ENCODE measurements at places on chromosomes 13 and 19.

DNA sequence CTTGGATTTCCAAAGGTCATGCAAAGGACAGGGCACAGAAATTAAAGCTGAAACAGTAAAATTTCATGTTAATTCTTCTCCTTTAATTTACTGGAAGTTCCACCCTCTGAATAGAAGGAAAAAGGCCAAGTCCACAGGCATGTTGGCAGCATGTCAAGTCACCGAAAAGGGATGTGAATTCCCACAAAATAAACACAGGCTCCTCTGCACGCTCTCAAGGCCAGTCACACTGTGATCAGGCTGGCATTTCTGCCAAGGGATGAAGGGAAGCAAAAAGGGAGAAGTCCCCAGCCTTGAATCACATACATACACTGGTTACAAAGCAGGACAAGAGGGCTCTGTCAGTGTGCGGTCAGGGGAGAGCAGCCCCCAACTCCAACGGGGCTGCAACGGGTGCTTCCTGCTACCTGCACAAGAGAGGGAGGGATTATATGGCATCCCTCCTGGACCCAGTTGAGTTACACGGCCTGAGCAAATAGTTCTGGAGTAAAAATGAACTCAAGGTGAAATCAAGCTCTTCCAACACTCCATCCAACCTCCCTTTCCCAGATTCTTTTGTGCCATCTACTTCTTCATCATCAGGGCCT is 6.9 kb downstream of the DCLK1 start:
- no peak for DNase-seq

GRCh38 chr19:8585894-8586750 is 8.9 kb upstream of the MYO1F start:
- peak; percentile 63 for DNase-seq

DNA sequence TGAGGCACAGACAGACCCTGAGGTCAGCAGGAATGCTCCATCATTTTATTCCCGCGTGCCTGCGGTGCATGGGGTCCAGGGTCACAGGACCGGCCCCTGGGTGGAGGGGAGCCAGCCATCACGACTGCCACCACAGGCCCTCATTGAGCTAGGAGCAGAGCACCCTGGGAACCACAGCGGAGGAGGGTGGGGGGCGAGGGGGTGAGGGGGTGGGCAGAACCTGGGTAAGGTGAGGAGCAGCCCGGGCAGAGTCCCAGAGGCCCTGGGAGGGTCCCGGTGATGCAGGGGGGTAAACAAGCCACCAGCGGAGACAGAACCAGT is 1.2 kb upstream of the MADCAM1 start:
- DNase-seq = no peak

DNA sequence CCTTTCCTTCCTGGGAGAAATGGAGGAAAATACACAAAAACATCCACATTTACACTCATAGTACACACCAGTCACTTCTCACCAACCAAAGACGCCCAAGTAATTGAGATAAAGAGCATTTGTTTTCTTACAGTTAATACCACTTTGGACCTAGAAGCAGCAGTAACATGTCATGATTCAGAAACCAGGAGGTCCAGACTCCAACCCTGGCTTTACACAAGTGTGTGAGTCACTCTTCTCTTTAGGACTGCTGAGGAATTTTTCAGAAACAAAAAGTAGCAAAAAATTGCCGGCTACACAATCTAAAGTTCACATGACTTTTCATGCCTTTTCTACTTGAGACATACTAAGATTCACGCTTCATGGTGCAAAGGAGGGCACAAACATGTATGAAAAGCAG is 42.1 kb downstream of the TUBGCP3 start:
- DNase-seq = no peak

DNA sequence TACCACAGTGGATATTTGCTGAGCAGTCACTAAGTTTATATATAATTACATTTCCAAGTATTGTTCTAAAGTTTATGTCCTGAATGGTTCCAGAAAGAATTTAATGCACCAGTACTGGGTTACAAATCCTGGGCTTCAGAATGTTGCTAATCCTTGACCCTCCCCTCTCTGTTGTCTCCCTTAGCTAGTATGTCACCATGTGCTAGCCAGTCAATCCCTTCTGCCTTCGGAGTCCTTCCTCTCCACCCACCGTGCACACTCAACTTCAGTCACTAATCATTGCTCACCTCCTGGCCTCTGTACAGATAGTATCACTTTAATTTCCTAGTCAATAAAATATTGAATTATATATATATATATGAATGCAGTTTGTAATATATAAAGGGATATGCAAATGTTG is 7.5 kb downstream of the FAM124A start:
- peak; percentile 91 for DNase-seq

- DNase-seq = peak; percentile 57
These were observed 23.1 kb upstream of the SPRY2 start for GRCh38 chr13:80363890-80364503.

GRCh38 chr19:50190439-50190891 is 13.0 kb upstream of the MYH14 start:
- DNase-seq = no peak

DNA sequence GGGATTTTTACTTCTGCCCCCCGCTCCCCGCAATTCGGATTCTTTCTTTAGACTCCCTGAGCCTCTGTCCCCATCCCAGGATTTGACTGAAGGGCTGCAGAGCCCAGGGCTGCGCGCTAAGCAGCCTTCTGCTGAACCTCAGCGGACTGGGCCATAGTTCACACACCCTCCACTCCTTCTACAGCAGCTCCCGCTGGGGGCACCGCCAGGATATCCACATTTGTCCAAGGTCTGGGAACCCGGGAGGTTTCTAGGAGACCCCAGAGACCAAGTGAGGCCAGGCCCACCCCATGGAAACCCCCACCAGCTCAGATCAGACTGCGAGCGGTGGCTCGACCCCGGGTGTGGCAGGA is 463.3 kb downstream of the ITGBL1 start:
- DNase-seq = peak; percentile 48

- DNase-seq = no peak
These were observed 221.2 kb upstream of the SOX1 start for GRCh38 chr13:111845621-111846351.

- DNase-seq = no peak
These were observed 809.3 kb downstream of the UQCRFS1 start for GRCh38 chr19:28403690-28404089.

DNA sequence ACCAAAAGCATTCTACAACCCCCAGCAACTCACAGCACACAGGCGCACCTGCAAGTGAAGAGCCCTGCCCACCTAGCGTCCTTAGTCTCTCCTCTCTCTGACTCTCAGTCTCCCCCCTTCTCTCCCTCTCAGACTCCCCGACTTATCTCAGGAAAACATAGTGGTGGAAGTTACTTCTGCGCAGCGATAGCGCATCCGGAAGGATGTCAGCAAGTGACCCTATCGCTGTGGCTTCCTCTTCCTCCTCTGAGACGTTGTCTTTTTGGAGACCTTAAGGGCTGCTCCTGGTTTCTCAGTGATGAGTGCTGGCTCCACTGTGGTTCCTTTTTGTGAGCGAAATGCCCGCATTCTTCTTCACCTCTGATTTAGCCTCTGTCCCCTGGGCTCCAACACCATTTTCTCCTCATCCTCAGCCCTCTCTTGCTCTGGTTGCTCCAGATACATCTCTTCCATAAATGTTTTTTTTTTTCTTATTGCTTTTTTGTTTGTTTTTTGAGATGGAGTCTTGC is 1.4 kb upstream of the YIF1B start:
- no peak for DNase-seq

GRCh38 chr19:29672319-29672932 is 7.2 kb downstream of the PLEKHF1 start:
- DNase-seq = no peak

DNA sequence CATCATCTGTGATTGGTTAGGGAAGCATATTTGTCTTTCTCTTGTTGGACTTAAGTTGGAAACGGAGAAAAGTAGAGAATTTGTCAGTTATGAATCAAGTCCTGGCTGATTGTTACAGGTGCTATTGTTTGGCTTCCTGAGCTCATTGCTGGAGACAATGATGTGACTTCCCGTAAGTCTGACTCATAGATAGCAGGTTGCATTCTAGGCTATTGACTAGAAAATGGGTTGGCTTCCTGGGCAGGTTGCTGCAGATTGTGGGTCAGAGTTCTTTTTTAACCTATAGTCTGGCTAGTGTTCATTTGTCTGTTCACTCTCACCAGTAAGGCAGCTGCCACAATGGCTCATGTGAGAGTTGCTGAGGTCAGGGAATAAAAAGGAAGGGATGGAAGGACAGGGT is 101.5 kb downstream of the CCNA1 start:
- DNase-seq = no peak

- DNase-seq = no peak
These were observed 882.0 kb upstream of the SLITRK6 start for GRCh38 chr13:86681223-86681622.

- DNase-seq = no peak
These were observed 57.9 kb downstream of the THSD1 start for GRCh38 chr13:52348071-52348470.

GRCh38 chr13:51006067-51006845 is 96.7 kb downstream of the RNASEH2B start:
- DNase-seq = no peak

- DNase-seq = peak; percentile 36
These were observed 262.7 kb downstream of the DNAJC15 start for GRCh38 chr13:43285933-43286597.

- peak; percentile 23 for DNase-seq
These were observed 5.4 kb upstream of the CDC37 start for GRCh38 chr19:10408511-10409283.

DNA sequence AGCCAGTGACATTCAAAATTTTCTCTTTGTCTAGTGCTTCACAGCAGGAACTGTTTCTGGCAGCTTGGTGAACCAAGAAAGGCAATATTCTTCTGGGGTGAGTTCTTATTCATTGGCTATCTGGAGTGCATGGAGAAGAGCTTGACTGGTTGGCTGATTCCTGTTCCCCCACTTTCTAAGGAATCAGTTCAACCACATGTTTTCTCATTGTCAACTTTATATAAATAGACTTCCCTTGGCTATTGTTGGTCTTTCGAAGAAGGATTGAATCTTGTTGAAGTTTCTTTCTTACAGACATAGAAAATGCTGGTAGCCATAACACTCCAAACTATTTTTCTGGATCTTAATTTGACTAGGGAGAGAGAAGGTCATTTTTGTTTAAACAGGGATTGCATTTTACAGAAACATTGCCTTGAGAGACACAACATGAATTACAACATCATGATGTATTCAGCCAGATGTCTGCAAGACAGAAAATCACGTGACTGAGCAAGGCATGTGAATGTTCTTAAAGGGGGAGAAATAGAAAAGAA is 85.2 kb downstream of the EDNRB start:
- DNase-seq = no peak

- no peak for DNase-seq
These were observed 109.0 kb upstream of the HTR2A start for GRCh38 chr13:47005756-47006414.

- no peak for DNase-seq
These were observed 9.5 kb upstream of the SUPT20H start for GRCh38 chr13:37068962-37069361.

DNA sequence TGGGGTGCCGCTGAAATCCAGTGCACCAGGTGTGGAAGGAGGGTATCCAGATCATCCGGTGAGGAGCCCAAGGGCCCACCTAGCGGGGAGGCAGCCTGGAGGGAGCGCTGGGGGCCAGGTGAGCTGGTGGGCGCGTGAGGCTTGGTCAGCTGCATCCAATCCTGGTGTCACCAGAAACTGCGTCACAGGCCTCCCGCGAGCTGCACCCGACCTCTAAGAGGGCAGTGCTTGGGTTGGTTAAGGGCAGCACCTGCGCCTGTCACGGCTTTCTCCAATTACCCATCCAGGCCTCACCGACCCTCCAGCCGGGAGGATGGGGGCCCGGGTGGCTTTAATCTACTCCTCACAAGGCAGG is 284 bp downstream of the RNF17 start:
- DNase-seq = no peak

DNA sequence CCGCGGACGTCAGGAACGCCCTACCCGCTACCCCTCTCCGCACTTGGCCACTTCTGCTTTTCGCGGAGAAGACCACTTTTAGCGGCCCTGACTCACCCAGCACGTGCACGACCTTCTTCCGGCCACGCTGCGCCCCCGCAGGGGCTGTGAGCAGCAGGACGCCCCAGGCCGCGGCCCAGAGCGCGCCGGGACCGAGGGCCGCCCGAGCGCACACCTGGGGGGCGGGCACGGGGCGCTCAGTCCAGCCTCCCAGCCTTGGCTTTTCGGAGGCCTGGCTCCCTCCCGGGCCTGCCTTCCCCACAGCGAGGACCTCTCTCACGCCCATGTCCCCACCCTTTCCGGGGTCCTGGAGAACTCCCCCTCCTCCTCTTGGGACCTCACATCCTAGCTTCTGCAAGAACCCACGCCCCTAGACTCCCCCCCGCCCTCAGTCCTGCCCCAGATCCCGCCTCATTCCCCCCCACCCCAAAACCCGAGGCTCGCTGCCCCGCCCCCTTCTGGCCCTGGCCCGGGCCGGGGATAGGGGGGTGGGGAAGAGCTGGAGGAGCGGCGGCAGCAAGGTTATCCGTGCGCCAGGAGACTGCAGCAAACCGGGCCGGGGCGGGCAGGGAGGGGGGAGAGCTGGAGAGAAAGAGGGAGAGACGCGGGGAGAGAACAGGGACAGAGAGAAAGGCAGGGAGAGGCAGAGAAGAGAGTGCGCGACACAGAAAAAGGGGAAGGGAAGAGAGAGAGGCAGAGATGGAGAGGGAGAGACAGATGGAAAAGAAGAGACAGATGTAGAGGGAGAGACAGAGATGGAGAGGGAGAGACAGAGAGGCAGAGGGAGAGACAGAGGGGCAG is 11.5 kb downstream of the TM6SF2 start:
- DNase-seq = no peak

GRCh38 chr13:74450525-74450845 is 316.3 kb upstream of the KLF12 start:
- DNase-seq = no peak

DNA sequence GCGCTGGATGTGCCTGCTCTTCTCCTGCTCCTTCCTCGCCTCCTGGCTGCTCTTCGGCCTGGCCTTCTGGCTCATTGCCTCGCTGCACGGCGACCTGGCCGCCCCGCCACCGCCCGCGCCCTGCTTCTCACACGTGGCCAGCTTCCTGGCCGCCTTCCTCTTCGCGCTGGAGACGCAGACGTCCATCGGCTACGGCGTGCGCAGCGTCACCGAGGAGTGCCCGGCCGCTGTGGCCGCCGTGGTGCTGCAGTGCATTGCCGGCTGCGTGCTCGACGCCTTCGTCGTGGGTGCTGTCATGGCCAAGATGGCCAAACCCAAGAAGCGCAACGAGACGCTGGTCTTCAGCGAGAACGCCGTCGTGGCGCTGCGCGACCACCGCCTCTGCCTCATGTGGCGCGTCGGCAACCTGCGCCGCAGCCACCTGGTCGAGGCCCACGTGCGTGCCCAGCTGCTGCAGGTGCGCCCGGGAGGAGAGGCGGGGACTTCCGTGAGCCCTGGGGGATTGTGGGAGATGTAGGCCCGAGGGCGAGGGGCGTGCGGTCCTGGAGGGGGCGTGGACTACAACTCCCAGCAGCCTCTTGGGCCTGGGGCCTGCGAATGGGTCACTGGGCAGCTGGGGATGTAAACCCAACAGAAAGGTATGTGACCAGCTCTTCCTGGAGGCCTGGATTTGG is 6.7 kb downstream of the KCNJ14 start:
- peak; percentile 54 for DNase-seq

DNA sequence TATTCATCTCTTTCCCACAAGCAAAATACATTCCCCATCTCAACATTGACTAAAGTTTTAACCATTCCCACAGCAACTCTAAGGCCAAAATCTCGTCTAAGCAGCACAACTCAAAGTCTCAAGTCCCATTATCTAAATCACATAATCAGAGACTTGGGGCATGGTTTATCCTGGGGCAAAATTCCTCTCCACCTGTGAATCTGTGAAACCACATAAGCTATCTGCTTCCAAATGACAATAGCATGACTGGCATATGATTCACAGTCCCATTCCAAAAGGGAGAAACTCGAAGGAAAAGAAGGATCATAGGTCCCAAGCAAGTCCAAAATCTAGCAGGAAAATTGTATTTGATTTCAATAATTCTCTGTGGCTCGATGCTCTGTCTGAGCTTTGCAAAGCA is 73.0 kb downstream of the ANKRD10 start:
- no peak for DNase-seq
